CD8-positive, alpha-beta memory T cell (primary cell): ENCODE measurements at places on chromosomes 12 and 14. TPM values are rescaled to one million over a fixed set of nuclear protein-coding genes. Genes with fewer than 3 reads are reported as not detected.

GRCh38 chr12:92107621-92108131 is 38.0 kb downstream of the BTG1 start:
- DNase-seq = no peak

DNA sequence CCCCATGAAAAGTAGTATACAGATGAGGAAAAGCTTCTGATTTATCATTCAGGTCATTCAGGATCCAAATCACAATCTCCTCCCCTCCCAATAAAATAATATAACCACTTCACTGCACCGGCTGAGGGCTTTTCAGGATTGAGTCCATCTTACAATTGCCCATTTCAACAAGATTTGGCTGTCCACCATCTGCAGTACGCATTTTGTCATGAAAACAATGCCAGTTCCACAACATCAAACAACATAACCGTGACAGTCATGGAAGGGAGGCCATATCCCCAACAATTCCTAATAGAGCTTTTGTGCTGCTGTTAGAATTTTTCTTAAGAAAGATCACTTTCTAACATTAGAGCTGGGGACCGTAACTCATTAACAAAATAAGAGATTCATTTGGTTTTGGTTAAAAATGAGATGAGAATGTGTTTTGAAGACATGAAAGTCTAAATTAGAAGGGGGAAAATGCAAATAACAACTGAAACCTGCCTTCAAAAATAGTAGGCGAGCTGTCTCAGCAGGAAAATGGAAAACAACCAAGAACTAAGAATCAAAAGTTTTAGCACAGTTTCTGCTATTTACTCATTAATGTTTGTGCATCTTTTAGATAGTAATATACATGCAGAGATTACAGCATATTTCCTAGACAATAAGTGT is 38.3 kb upstream of the TMTC2 start:
- no peak for DNase-seq

GRCh38 chr12:53980104-53980801 is 4.7 kb upstream of the HOXC10 start:
- DNase-seq = no peak

- no peak for DNase-seq
Measured at GRCh38 chr12:52221912-52222457, 11.1 kb upstream of the KRT7 start.

- no peak for DNase-seq
Measured at GRCh38 chr12:72011374-72011773, 72.7 kb downstream of the TPH2 start.

GRCh38 chr14:101839236-101839635 is 77.7 kb downstream of the PPP2R5C start:
- DNase-seq = peak; percentile 59

DNA sequence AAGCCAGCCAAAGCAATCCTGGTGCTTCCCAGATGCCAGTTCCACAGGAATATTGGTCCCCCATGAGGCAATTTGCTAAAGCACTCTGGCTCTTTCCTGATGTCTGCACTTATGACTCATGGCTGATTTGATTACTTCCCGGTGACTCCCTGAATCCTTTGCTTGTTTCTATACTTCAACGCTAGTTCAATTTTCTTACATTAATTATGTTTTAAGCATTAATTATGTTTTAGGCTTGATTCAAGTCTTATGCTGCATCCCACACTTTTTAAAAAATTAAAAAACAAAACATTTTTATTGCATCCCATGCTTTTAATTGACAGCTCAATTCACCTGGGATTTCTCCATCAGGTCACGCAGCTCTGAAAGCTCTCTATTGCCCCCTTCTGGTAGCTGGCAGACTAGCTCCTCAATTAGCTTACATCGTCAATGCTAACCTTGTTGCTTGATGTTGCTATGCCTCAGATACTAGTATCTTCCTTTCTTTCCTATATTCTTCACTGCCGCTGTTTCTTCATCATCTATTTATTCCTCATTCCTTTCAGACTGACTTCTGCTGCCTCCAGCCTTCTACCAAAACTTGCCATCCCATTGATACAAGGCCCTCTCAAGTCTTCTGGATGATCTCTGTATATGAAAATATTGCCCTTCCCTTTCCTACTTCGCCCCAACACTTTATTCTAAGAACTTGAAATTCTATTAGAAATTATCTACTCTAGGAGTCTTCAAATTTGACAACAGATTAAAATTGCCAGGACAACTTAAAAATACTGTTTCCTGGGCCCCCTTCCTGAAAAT is 32.0 kb downstream of the TSHR start:
- peak; percentile 43 for DNase-seq

DNA sequence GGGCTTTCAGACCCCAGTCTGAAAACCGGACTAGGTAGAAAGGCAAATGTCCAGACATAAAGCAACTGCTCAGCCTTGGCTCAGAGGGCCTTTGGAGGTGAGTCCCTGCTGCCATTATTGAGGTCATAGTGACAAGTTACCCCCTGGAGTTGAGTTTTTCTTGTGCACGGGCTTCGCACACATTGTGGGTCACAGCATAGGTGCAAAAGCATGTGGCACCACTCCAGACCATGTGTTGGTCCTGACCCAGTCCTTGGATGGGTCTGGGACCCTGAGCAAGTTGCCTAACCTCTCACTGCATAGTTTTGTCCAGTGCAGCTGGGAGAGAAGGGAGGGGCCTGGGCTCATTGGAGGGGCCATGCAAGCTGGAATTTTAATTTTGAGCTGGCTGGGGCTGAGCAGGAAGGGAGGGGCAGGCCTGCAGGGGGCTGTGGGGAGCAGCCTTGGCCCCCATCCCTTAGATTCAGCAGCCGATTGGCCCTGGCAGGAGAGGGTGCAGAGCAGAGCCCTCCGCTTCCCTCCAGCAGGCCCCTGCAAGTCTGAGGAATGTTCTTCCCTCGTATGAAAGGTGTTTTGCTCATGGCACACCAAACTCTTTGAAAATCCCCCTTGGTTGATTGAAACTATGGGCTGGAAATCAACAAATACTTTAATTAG is 4.2 kb upstream of the KRT5 start:
- DNase-seq = no peak

GRCh38 chr12:122020795-122021192 is 890 bp upstream of the BCL7A start:
- no peak for DNase-seq

GRCh38 chr14:77503138-77503537 is 4.5 kb upstream of the ISM2 start:
- no peak for DNase-seq

GRCh38 chr12:124338448-124338847 is 43.6 kb downstream of the RFLNA start:
- DNase-seq = no peak

DNA sequence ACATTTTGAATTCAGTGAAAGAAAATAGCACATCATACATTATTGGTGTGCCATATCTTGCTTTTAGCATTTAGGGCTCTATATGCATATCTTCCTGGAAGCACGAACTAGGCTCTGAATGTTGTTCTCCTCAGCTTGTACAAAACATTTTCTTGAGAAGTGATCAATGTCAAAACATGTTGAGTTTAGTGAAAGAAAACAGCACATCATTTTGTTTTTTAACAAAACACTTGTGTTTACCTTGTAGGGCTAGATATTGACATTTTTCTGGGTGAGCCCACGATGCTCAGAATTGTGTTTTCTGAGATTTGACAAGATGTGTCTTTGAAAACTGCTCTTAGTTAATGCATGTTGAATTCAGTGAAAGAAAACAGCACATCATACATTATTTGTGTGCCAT is 81.0 kb downstream of the ASCL4 start:
- DNase-seq = no peak

- DNase-seq = no peak
Measured at GRCh38 chr12:53004178-53004577, 2.1 kb upstream of the EIF4B start.

- no peak for DNase-seq
Measured at GRCh38 chr12:25124493-25124892, 70.5 kb downstream of the DNAI7 start.

GRCh38 chr12:112595410-112595809 is 176.7 kb downstream of the PTPN11 start:
- no peak for DNase-seq

DNA sequence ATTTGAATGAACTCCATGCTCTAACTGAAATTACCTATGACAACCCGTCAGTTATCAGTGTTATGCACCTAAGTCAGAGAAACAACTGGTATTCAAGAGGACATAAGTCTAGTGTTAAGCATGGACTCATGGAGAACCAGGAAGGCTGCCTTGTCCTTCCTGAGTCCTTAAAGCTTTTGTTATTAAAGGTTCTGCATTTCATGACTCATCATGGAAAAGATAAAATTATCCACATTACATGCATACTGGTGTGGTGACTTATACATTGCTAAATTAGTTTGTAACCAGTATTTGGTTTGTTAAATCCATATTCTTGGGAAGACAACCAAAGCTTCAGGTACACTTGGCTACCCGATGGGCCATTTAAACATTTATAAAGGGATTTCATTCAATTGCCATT is 6.5 kb upstream of the OR4E1 start:
- no peak for DNase-seq

- DNase-seq = no peak
Measured at GRCh38 chr12:29521951-29522350, 24.5 kb upstream of the OVCH1 start.

DNA sequence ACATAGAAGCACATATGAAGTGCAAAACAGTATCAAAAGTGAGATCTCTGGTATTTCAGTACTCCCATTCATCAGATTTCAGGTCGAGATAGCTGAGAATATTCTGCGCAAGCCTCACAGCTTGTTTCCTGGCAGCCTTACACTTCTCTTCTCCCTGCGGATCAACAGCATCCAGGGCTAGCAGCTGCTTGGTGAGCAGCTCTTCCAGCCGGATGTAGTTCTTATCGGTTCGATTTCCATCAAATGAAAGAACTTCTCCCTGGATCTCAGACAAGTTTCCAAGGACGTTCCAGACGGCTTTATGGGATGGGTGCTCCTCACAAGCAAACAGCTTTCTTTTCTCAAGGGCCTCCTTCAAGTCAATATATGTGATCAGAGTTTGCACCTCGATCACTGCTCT is 2.7 kb downstream of the BAG5 start:
- DNase-seq = no peak

DNA sequence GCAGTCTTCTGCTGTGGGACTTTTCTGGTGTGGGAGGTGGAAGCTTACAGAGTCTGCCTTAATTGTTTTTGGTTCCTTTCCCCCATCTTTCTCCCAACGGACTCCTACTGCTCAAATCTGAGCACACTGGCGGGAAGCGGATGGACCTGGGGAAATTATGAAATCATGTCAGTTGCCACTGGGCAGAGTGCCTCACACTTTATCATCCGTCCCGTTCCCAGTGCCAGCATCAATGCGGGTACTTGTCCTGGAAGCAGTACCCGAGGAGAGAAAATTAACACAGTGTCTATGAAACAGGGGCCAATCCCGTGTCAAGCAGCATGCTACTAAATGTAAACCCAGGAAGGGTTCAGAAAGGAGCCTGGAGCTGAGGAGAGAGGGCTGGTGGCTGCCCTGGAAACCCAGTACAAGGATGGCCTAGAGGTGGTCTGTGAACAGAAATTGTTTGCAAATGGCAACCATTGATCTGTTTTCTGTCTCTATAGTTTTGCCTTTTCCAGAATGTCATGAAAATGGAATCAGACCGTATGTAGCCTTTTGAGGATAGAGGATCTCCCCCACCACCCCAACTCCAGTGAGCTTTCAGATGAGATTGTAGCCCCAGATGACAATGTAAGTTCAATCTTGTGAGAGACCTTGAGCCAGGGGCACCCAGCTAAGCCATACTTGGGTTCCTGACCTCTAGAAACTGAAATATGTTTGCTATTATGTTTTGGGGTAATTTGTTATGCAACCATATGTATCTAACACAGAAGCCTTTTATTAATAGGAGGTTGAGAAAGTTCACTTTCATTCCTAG is 908 bp upstream of the CDKL1 start:
- no peak for DNase-seq

The NINJ2 gene
- total RNA-seq = 4.2 TPM

The VASH1 gene
- total RNA-seq = 6.3 TPM

The DPPA3 gene
- not detected for total RNA-seq

The CLECL1 gene
- total RNA-seq = 4.7 TPM
